ENCODE measurements at places on chromosomes 2 and 18.
A peak's percentile ranks its signal among the peaks of the same experiment; 100 is the strongest.

GRCh38 chr2:237626813-237627440, 460 bp upstream of the LRRFIP1 start:
- DNase-seq: no peak

DNA sequence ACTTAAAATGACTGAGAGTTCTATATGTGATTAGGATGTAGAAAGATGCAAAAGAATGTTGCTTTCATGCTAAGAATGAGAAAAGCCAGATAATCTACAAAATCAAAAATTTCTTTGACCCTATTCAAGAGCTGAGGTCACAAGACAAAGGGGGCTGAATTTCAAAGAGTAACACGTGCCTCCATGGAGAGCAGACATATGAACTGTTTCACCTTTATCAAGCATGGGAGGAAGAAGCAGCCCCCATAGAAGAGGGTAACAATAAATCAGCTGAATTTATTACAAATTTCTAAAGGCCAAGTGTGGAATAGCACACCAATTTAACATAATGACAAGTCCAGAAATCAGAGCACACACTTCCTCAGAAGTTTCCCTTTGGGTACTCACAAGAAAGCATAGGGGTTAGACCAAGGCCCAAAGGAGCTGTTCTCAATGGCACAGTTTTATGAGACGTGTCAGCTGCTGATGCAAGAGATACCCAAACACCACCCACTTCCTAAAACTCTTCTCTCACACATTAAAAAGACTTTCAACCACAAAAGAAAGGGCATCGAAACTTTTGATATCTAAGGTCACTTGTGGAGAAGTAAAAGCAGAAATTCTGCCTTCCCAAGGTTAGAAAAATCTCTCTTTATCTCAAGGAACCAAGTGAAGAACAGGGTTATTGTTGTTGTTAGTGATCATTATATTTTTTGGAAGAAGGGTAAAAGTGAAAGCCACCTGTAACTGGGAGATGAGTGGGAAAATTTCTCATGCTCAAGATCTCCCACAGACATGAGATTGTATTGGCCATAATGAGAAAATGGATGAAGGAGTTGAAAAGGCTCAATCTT, 950.1 kb downstream of the TRIB2 start:
- no peak for DNase-seq

GRCh38 chr2:36618381-36618780, 20.4 kb upstream of the FEZ2 start:
- DNase-seq: peak; percentile 79

DNA sequence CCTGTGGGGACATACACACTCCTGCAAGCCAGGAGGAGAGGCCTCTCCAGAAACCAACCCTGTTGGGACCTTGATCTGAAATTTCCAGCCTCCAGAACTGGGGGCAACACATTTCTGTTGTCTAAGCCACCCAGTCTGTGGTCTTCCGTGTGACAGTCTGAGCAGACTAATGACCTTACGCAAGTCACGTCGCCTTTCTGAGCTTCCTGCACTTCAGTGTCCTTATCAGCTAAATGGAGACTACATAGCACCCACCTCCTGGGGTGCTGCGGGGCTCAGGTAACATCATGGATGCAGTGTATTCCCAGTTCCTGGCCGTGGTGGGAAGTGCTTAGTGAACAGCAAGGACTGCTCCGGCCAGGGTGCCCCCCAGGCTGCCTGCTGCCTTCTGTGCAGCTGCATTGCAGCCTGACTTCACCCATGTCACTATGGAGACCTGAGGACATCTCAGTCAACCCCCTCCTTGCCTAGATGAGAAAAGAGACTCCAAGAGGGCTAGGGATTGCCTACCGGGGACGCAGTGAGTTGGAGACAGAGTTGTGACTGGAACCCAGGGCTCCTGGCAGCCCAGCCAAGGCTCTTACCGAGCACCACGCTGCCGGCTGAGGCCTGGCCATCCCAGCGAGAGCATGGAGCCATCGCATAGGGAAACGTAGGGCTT, 61.2 kb upstream of the FZD5 start:
- no peak for DNase-seq

DNA sequence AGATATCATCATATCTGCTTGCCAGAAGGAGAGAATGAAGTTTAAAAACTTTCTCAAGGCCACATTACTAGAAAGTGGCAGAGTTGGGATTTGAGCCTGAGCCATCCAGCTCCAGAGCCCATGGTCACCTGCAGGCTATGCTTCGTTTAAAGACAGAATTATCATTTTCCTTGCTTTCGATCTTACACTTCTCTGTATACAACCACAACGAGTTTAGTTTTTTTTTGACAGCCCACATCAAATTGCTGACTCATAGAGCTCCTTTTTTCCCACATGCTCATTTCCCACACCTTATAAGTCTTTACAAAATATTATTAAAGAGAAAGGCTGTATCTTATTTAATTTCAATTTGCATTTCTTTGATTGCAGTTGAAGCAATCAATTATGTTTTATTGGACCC, 6.5 kb downstream of the PLEK start:
- DNase-seq: peak; percentile 12

- DNase-seq: no peak
Observed at GRCh38 chr2:104462731-104463130, 391.2 kb upstream of the POU3F3 start.

- DNase-seq: peak; percentile 62
Observed at GRCh38 chr2:18630101-18630500, 40.7 kb upstream of the NT5C1B start.

DNA sequence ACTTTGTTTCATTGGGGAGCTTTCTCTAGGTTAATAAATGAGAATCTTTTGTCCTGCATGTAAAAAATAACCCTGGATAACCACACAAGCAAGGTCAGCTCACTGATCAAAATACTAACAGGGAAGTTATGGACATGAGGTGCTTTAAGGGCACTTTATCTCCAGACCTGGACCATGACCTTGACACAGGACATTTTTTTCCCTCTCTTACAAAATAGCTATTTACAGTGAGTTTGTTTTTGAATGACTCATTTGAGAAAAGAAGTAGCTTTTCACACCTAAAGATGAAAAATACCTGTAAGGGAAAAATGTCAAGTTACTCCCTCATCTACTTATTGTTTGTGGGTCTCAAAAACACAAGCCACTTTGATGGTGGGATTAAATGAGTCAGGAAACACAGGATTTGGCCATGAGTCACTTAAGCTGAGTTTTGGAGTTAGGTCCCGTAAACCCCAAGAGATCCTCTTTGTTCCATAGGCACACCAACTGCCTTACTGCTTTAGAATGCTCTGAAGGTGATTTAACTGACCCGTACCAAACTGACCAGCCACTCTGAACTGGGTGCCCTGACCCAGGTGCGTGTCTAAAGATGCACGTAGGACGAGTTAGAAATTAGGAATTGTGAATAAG, 479.3 kb upstream of the NXPH2 start:
- DNase-seq: no peak

- DNase-seq: no peak
Observed at GRCh38 chr2:39741871-39742270, 37.2 kb downstream of the THUMPD2 start.

DNA sequence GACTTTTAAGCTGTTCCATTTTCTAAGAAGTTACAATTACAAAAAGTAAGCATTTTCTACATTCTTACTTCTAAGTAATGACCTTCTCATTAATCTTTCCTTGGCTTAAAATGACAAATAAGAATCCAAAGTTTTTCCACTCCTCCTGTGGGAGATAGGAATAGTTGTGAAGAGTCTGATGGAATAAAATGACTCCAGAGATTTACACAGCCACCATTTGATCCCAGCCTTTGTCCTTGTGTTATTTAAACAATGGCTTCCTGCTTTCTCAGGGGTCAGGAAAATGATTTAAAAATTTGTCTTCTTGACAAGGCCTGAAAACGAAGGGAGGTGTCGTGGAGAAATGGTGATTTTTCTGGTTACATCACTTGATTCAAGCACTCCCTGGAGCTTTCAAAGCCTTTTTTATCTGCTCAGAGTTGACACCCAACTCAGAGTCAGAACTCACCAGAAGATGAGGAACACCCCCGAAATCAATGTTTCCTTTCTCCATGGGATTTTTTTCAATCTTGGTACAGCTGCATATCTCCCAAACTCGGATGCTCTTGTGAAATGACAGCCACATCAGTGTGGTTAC, 106.5 kb downstream of the GALNT3 start:
- DNase-seq: no peak

DNA sequence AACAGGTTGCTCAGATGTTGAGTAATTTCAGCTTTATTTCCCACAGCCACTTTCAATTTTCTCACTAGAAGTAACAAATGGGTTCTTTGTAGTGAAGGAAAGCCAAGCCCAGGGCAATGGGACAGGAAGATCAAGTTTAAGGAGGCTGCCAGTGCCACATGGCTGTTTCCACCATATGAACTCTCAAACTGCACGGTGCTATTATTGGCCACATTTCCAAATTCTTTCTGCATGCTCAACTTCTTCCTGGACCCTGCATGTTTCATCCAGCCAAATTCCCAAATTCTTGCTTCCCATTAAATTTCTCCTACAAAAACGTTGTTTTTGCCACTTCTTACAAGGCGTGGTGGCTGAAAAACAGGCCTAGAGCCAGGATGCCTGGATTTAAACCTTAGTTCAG, 193.3 kb upstream of the SPHKAP start:
- DNase-seq: no peak

- no peak for DNase-seq
Observed at GRCh38 chr2:86634352-86634751, 10.7 kb upstream of the RNF103 start.

DNA sequence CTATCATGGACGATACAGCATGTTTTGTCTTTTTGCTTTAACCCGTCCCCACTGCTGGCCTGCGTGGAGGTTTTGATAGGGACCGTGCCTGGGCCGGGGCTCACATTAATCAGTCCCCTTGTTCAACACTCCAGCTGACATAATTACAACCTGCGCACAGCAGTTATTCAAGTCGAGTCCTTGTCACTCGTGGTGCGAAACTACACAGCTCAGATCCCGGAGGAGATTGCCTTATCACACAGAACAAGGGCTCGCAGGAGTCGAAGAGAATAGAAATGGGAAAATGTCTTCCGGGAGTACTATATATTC, 304.4 kb downstream of the ZNF407 start:
- DNase-seq: no peak

DNA sequence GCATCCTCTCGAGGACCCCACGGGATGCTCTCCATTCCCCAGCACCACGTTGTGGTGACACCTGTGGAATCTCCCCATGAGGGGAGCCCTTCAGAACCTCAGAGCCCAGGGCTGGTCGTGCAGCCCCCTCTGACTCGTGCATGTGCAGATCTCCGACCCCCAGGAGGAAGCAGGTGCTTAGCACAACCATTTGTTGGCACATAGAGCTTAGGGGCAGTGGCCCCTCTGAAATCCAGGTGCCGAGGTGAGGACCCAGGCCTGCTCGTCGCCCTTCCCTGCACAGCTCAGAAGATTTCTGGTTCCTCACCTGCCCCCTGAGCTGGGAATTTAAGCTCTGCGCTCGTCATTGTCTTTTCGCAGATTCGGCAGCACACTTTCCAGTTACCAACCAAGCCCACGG, 1.3 kb upstream of the OTOS start:
- DNase-seq: no peak

DNA sequence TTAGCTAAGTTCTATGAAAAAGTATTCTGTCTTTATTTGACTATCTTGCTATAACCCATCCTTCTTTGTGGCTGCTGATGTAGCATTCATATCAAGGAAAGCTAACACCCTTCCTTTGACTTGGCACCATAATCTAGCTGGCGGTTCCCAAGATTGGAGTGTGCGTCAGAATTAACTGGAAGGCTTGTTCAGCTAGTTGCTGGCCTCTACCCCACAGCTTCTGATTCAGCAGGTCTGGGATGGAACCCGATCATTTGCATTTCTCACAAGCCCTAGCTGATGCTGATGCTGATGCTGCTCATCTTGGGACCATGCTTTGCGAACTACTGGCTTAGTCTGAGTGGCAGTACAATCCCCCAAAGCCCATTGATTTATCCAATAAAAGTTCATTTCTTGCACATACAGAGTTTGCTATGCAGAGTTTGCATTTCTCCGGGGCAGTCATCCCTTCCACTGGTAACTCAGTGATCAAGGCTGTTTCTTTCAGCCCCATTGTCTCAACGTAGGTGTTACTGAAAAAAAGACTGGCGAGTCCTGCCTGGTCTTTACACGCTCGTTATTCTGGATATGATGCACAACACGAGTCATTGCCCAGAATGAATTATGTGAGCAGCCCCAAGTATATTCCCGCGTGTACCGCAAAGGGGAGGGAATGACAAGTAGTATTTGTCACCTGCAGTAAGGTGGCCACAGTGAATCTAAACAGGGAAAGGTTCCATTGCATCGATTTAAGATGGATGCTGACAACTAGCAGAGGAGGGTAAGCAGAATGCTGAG, 96.5 kb downstream of the ZNF532 start:
- DNase-seq: no peak

DNA sequence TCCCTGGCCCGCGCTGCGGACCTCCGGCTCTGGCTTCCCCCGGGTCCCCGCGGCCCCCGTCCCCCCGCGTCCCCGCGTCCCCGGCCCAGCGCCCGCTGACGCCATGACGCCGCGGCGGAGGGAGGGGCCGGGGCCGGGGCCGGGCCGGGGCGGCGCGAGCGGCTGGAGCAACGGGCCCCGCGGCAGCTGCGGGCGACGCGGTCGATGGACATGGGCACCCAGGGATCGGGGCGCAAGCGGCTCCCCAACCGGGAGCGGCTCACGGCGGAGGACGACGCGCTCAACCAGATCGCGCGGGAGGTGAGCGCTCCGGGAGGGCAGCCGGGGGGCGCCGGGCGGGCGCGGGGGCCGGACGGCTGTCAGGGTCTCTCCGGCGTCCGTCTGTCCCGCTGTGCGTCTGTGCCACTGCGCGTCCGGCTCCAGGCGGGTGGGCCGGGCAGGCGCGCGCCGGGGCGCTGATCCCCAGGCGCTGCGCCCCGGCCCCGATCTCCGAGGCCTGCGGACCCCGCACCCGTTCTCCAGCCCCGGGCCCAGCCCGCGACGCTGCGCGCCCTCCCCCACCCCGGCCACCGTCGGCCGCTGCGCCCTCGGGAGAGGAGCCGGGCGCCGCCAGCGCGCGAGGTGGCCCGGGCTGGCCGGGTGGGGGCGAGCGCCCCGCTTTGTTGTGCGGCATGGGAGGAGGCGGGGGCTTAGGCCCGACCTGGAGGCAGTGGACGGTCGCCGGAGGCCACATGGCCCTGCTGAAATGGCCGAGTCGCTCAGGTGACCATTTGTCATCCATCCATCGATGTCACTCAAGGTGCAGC, at the start of gene LRRFIP1:
Gene LRRFIP1, plus strand, starts transcription at position 147 of the 806 bp plus-strand sequence. Its CDS starts 58 bp downstream, at position 205.
- peak; percentile 31 for DNase-seq

- no peak for DNase-seq
Observed at GRCh38 chr18:65988972-65989371, 238.2 kb downstream of the CDH7 start.

- DNase-seq: no peak
Observed at GRCh38 chr18:42157420-42157819, 202.4 kb downstream of the PIK3C3 start.

All from PC-3 (cell line).